Colonic mucosa (tissue), 4 donors: ENCODE measurements at places on chromosomes 11 and 22.

GRCh38 chr22:20970939-20971657 is 4.0 kb downstream of the AIFM3 start:
- no peaks in the 10 kb centered on the region for H3K27me3 ChIP-seq
- H3K4me3 ChIP-seq: no peak overlapping the region
- H3K27ac ChIP-seq: no peak overlapping the region
- peaks cover 3% of the 10 kb centered on the region for H3K4me1 ChIP-seq
- no peak for DNase-seq
- H3K36me3 ChIP-seq: no peaks in the 10 kb centered on the region

- DNase-seq: no peak
- no peaks in the 10 kb centered on the region for H3K4me1 ChIP-seq
- no peaks in the 10 kb centered on the region for H3K27me3 ChIP-seq
- H3K4me3 ChIP-seq: no peak overlapping the region
Measured at GRCh38 chr11:19428206-19429002, 187.7 kb upstream of the E2F8 start.

DNA sequence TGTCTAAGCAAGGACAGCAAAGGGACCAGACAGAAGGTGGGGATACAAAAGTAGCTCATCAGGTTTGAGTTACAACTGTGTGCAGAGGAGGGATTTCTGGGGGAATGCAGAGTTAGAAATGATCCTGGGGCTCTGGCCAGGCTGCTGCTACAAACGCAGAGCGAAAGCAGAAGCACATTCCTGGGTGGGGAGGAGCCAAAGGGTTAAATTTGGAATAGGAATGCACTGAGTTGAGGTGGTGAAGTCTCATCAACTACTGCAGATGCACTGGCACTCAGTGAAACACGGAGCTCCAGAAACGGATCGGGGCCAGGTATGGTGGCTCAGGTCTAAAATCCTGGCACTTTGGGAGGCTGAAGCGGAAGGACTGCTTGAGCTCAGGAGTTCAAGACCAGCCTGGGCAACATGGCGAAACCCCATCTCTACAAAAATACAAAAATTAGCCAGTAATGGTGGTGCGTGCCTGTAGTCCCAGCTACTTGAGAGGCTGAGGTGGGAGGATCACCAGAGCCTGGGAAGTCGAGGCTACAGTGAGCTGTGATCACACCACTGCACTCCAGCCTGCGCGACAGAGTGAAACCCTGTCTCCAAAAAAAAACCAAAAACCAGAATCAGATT is 3.2 kb downstream of the CHKA start:
- no peak for DNase-seq
- H3K4me3 ChIP-seq: no peak overlapping the region
- no peaks in the 10 kb centered on the region for H3K36me3 ChIP-seq
- no peak overlapping the region for H3K27ac ChIP-seq

DNA sequence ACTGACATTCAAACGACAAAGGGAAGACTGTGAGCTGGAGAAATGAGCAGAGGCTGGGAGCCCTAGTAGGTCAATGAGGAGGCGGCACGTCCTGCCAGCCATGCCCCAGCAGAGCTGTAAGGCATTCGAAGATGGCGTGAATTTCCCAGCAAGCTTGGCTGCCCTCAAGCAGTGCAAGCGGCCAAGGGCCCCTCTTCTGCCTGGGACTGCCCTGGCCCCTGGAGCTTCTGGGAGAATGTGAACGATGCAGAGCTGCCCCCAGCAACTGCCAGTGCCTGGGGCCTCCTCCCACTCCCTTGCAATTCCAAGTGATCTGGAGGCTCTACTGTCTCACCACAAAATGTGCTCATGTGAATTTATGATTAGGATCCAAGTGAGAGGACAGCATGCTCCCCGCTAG is 4.3 kb downstream of the PPM1F start:
- no peaks in the 10 kb centered on the region for H3K36me3 ChIP-seq
- H3K4me1 ChIP-seq: peaks cover 7% of the 10 kb centered on the region
- DNase-seq: no peak
- no peak overlapping the region for H3K27ac ChIP-seq
- H3K27me3 ChIP-seq: no peaks in the 10 kb centered on the region
- no peak overlapping the region for H3K4me3 ChIP-seq

DNA sequence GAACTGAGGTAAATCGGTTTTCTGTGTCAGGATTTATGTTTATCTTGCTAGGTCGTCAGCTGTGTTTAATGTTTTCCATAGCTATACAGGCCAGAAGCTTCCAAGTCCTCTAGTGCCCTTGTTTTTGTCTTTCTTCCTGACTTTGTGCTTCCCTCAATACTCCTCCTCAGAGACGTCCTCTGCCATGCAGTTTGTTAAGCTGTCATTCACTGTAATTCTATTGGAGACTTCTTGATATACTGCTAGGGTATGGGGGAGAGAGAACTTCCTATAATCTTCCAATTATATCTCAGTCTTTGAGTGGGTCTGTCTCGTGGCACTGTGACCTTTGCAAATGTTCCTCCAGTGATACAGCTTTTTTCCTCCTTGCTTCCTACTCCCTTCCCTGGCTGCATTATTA is 327.3 kb upstream of the ANO5 start:
- no peak overlapping the region for H3K4me3 ChIP-seq
- H3K27me3 ChIP-seq: no peaks in the 10 kb centered on the region
- no peak for DNase-seq
- no peak overlapping the region for H3K27ac ChIP-seq
- no peaks in the 10 kb centered on the region for H3K36me3 ChIP-seq

DNA sequence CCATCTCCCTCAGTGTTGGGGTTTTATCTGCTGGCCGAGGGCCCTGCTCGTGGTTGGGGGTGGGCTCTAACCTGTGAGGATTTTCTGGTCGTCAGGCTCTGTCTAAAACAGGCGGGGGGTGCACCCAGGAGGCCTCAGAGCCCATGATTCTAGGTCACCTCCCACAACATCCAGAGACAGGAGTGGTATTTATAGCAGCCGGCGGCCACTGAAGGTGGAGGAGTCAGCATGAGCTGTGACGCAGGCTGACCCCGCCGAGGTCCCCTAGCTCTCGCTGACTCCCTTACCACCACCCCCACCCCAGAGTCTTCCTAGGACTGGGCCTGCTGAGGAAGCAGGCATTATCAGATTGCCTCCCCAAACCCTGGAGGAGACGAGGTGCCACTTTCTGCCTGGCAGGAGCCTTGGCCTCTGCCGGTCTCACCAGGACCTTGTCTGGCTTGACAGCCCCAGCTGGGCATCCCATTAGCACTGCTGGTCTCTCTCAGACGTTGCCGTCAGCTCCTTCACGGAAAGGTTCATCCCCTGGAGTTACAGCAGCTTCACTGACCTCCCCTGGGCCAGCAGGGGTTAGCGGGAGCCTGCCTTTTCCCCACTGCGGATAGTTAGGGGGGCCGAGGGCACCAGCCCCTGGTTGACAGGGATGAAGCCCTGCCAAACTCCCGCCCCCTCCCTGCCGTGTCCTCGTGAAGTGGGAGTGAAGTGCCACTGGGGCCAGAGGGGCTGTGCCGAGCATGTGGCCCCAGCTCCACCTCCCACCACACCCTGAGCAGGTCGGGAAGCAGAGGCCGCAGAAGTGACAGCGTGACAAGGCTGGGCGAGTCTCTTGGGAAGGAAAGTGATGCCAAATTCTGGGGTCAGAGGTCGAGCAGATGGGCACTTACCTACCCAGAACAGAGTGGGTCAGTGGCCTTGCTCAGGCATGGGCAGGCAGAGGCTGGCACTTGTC is 26.5 kb downstream of the DAGLA start:
- H3K4me1 ChIP-seq: peaks cover 8% of the 10 kb centered on the region
- H3K27me3 ChIP-seq: no peaks in the 10 kb centered on the region
- no peaks in the 10 kb centered on the region for H3K36me3 ChIP-seq
- H3K27ac ChIP-seq: peak overlapping the region; percentile 4

DNA sequence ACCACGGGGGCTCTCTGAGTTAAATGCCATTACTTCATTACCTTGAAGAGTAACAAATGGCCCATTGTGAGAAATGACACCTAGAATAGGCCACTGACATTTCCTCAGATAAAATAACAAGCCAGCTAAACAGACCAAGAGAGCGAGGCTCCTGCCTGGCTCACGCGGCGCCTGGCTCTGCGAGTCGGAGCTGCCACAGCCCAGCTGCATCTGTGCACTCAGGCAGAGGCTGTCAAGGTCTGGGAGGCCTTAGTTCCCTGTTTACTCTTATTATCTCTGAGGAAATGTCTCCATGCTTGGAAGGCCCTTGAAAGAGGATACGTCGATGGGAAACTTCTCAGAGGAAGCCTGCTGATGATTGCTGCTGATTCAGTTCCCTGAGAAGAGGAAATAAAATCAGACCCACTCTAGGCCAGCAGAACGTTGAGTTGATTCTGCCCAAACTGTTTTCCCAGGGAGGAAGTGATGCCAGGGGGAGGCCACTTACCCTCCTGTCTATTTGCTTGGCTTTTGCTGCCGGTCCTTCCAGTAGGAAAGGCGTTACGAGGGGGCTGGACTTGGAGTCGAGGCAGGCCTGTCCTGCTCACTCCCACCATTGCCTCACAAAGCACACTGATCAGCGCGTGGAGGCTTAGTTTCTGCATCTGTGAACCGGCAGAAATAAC is 208.8 kb downstream of the TBC1D22A start:
- no peak overlapping the region for H3K4me3 ChIP-seq

DNA sequence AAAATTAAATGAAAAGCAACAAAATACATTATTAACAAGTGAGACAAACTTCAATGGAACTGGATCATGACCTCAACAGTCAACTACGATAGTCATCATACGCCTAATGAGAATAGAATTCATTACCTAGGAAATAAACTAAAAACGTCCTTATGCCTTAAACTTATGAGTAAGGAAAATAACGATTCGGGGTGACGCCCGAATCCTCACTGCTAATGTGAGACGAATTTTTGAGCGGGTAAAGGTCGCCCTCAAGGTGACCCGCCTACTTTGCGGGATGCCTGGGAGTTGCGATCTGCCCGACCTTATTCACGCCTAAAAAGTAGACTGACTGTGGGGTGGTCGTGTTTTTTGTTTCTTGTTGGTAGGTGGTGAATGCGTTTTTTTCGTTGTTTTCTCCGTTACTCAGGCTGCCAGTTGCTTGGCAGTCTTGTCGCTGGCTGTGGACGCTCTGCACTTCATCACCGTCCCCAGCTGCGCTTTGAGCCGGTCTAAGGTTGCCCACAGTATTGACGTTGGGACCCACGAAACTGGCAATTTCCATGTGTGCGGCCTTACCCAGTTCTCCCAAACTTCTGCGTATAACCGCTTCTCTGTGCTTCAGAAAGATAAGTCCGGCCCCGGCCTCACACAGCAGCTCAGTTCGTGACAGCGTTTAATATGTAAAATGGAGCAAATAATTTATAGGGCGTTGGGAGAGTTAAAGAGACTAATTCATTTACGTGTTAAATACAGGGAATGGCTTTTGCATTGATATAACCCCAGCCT is 593 bp upstream of the POLDIP3 start:
- H3K4me3 ChIP-seq: peak overlapping the region; percentile 57
- peaks cover 14% of the 10 kb centered on the region for H3K4me1 ChIP-seq
- H3K36me3 ChIP-seq: no peaks in the 10 kb centered on the region
- peak; percentile 92 for DNase-seq
- H3K27ac ChIP-seq: peak overlapping the region; percentile 90

- no peaks in the 10 kb centered on the region for H3K27me3 ChIP-seq
- H3K4me3 ChIP-seq: peak overlapping the region; percentile 99
- H3K4me1 ChIP-seq: peaks cover 24% of the 10 kb centered on the region
- peak; percentile 53 for DNase-seq
- H3K27ac ChIP-seq: peak overlapping the region; percentile 87
- no peaks in the 10 kb centered on the region for H3K36me3 ChIP-seq
Measured at GRCh38 chr22:37746366-37747079, 49.7 kb downstream of the TRIOBP start.

DNA sequence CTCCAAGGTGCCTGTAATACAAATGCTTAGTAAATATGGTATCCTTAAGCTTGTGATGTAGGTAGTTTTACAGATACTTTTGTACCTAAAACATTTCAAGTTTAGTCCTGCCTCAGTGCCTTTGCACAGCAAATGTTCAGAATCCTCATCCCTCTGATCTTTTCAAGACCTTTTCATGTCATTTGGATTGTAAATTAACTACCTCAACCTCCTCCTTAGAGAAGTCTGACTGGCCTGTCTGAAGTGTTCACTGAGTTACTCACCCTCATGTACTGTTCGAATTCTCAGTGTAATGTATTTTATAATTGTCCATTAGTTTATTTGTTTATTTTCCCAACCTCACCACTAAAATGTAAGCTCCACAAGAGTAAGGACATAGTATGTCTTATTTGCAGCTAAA is 147.5 kb downstream of the ELP4 start:
- DNase-seq: no peak
- H3K4me3 ChIP-seq: no peak overlapping the region
- no peak overlapping the region for H3K27ac ChIP-seq
